Myocyte (in vitro differentiated cells): ENCODE measurements at places on chromosomes 3 and 15. TPM values are rescaled to one million over a fixed set of nuclear protein-coding genes. Genes with fewer than 3 reads are reported as not detected.
A peak's percentile ranks its signal among the peaks of the same experiment; 100 is the strongest.

The OSBPL10 gene
- 15.2 and 15.5 TPM in 2 replicates for total RNA-seq

- DNase-seq, result no peak
Observed at GRCh38 chr15:54850101-54850500, 346.6 kb downstream of the RSL24D1 start.

GRCh38 chr3:67635257-67635656, 19.2 kb downstream of the SUCLG2 start:
- no peak for DNase-seq

DNA sequence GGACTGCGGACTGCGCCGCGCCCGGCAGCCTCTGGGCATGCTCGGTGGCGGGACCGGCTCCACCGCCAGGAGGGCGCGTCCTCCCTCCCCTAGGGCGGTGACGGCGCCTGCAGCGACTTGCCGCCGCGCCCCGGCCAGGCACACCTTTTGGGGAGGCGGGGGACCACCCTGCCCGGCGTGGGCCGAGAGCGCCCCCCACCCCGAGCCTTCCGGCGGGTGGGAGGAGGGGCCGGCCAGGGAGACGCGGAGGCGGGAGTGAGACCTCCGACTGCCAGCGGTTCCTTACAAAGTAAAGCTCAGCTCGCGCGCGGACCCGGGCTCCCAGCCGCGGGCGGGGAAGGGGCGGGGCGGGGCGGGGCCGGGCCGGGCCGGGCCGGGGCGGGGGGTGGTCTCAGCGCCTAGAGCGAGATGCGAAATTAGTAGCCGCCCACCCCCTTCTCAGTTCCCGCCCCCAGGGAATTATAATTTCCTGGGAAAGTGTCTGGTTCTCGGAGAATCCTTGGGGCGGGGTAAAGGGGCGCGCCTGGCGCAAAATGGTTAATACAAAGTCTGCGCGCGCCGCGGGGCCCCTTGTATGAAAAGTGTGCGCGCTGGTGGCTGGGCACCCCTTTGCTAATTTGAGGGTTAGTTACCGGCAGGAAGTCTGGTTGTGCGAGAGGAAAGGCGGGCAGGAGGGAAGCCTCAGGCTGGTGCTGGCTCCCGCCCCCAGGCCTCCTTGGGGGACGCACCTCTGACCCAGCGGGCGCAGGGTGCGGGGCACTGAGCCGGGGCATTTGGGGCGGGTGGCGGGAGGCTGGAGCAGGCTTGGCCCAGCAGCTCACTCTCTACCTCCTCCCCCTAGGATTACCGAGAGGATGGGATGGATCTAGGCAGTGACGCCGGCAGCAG, 224.8 kb upstream of the IL12A start:
- DNase-seq, result peak; percentile 82

The CHRNA7 gene
- total RNA-seq, result 0.16 TPM in 1 of 2 replicates, not detected in the other

DNA sequence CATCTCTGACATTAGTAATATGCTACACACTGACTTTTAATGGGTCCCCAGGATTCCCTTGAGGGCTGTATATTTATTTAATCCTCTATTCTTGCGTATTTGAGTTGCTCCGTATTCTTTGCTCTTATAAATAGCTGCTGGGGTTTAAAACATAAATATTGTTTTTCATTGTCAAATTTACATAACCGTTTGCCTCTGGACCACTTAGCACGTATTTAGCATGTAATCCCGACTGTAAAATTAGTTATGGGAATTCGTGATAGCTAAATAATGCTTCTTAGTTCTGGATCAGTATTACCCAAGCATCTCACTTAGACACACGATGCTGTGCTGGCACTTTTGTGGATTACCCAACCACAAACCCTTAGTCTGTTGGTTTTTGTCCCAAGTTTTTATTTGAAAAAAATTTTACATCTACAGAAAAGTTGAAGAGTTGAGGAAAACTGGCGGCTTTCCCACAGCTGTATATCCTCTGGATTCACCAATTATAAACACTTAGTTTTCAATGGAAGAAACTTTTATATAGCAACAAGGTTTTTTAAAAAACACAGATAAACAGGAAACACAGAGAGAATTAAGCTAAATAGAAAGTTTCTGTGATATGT, 296.8 kb upstream of the TPM1 start:
- DNase-seq, result no peak

DNA sequence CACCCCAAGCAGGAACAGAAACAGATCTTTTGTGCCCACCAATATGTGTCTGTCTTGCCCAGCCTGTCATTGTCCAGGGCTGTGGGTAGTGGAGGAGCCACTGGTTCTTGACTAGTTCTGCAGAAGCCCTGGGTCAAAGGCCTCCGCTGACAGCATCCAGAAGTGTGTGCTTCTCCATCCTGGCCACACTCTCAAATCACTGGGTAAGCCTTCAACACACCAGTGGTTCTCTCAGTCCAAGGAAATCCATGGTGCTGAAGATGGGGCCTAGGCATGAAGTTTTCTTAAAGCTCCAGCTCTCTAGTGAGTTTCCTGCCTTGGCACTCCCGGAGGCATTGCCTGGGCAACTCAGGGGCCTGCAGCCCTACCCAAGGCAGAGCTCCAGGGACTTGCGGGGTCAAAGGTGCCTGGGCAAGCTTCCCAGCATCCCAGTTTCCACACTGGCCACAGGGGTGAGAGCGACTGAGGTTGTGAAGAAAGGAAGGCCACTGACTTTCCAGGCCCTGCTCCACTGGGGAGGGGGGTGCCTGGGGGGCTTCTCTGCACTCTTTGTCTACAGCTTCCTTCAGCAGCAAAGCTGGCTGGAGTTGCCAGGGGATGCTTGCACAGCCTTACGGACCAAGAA, 37.9 kb upstream of the RPL32 start:
- no peak for DNase-seq

GRCh38 chr3:60758171-60758570, 493.1 kb downstream of the FHIT start:
- DNase-seq, result no peak

GRCh38 chr3:9878700-9879099, 1.4 kb downstream of the CIDEC start:
- no peak for DNase-seq

- peak; percentile 72 for DNase-seq
Observed at GRCh38 chr15:38474155-38474757, 20.3 kb downstream of the FAM98B start.

GRCh38 chr15:91548549-91548948, 305.0 kb upstream of the SLCO3A1 start:
- DNase-seq, result no peak

- DNase-seq, result no peak
Observed at GRCh38 chr3:32998631-32999451, 47.4 kb downstream of the CCR4 start.

DNA sequence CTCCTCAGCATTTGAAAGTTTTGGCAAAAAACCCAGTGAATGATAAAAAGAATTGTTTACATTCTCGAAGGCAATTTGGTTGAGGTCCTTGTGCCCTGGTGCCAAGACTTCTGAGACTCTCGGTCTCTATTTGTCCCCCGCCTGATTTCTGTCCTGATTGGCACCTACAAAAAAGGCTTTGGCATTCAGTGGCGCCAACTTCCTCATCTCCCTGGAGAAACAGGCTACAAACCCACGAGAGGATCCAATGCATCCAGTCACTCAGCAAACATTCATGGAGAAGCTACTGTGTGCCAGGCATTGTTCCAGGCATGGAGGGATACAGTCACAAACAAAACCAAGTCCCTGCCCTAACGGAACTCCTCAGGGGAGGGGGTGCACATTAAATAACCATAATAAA, 42.7 kb downstream of the HES1 start:
- DNase-seq, result no peak

The KNG1 gene
- not detected in 2 replicates for total RNA-seq

DNA sequence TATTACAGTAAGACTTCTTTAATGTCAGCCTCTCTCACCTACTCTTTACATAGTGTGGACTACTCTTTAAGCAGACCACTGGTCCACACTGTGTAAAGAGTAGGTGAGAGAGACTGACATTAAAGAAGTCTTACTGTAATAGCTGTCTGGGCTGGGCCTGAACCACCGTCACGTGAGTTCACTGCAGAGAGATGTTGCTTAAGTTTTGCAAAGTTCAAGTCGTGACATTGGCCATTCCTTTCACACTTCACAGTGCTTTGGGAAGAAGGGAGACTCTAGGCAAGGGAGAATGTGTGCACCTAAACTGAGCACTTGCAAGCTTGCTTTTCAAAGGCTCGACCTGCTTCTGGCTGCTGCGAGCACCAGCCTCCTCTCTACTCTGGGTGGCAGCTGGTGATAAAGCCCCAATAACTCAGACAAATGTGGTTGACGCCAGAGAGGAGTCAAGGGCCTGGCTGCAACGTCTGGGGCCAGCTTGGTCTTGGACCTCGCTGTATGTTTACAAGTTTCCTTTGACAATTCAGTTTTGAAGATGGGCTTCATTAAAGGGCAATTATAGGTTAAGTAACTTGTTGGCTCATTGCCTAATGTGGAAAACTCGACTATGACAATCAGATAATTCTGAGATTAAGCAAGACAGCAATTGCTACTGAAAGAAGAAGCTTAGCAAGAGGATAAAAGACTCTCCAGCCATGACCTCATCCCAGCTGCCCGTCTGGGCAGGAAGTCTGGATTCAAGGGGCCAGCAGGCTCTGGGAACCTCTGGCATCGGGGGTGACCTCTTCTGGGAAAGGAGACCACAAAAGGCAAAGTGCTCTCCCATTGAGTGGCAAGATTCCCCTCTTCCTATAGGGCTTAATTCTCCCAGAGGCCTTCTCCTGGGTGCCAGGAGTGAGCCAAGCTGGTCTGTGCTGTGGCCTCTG, 242.1 kb upstream of the TLE3 start:
- peak; percentile 65 for DNase-seq

The EAF2 gene
- 7.0 and 10.7 TPM in 2 replicates for total RNA-seq

- no peak for DNase-seq
Observed at GRCh38 chr3:57729334-57730045, 26.6 kb upstream of the SLMAP start.

DNA sequence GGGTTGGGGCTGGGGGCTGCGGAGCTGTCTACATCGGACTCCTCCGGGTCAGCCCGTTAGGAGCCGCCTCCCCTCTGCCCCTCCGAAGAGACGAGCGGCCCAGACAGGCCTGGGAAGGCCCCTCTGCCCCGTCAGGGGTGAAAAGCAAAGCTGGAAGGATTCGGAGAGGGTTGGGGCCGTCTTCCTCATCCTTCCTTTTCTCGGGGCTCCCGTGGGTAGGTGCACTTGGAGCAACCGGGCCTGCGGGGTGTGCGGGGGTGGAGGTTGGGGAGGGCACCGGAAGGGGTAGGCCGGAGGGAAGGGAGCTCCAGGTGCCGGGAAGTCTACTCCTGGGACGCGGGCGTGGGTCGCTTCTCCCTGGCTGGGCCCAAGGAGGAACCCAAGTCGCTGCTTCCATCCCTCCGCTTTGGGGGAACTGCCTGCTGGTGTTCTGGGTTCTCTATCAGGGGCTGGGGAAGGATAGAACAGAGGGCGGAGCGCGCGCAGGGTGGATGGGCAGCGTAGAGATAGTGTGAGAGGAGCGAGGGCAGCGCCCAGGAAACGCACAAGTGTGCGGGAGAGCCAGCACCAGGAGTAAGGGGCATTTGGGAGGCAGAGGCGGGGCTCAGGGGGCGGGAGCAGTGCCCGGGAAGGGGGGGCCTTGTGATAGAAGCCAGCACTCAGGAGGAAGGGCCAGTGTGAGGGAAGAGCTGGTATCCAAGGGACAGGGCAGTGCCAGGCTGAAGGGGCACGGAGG, 590 bp downstream of the POLR2H start:
- peak; percentile 76 for DNase-seq
